M059J (cell line): ENCODE measurements at places on chromosomes 1 and 21. TPM values are rescaled to one million over a fixed set of nuclear protein-coding genes. Genes with fewer than 3 reads are reported as not detected.

DNA sequence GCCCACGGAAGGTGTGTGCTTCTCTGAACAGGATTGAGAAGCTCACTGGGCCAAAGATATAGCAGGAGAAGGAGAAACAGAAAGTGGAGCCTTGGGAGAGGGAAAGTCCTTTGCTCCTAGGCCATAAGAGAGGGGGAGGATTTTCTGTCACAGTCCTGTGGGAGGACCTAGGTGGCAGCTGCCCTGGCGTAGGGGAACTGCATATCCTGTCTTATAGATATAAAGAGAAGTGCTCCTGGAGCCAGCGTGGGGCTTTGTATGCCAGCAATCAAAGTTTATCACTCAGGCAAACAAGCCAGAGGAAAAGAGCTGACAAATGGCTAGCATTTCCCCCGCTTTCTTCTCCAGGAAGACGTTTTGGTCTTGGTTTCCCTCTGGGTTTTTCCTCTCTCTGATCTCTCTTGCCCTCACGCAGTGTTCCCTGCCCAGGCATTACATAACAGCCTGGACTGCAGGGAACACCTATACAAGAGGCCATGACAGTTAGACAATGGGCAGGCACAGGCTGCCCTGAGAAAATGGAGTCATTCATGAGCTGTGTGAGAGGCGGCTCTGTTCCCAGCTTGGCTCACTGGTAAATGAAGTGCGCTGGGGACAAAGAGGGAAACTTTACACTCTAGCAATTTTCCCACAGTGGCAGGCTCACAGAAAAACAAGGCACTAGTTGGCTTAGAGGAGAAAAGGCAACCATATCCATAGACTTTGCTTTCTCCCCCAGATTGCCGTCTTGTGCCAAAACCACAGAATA, 52.5 kb upstream of the ZNF648 start:
- peak; percentile 9 for DNase-seq

- DNase-seq = peak; percentile 81
These were observed 52.4 kb upstream of the USP1 start for GRCh38 chr1:62384276-62385005.

DNA sequence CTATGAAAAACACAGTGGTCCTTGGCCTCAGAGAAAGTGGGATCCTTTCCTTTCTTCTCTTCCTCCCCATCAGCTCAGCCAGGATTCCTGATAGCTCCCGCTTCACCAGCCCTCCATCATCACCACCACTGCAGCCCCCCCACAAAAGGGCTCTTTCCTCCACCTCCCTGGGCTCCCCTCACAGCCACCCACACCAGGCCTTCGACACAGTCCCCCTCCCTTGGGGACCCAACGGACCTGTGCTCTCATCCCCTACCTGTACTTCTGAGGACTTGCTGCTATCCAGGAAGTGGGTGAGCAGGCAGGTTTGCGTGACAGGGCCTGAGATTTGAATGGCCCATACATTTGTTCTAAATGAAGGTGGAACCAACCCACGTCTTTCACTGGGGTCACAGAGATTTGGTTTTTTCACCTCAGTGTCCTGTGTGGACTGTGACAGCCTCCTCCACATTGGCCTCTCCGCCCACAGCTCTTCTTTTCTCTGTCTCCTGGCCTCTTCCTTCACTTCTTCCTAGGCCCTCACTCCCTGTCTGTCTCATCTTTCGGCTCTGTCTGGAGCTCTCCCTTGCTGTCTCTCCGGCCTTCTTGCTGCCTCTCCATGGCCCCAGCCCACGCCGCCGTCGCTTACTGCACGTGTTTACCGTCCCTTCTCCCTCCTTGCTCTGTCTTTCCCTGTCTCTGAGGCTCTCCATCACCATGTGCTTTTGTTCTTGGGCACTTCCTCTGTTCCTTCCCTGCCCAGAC, 238.6 kb downstream of the FOXD2 start:
- no peak for DNase-seq

DNA sequence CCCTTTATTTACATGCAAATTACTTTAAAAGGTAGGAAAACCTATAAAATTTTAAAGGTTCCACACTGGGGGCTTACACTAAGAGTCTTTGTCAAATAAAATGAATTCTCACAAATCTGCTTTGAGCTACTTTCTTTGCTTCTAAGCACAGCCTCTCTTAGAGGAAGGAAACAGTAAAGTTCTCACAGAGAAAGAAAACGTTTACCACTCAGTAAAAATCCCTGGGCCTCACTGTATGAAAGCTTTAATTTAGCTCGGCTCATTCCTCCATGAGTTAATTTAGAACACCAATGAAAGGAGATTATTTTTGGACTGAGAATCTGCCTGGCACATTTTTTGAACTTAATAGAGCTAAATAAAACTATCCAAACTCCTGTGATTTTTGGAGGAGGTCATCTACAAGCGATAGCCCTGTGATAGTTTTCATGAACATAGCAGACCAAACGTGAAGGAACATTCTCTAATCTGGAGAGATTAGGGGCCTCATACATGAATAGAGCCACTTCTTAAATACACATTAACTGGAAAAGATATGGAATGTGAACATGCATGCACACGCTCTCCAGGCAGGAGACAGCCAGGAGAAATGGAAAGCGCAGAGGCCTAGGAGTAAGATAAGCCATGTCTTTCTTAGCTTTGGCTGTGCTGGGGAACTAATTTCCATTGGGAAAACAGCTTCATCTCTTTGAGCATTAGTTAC, 32.8 kb downstream of the PRRX1 start:
- no peak for DNase-seq

DNA sequence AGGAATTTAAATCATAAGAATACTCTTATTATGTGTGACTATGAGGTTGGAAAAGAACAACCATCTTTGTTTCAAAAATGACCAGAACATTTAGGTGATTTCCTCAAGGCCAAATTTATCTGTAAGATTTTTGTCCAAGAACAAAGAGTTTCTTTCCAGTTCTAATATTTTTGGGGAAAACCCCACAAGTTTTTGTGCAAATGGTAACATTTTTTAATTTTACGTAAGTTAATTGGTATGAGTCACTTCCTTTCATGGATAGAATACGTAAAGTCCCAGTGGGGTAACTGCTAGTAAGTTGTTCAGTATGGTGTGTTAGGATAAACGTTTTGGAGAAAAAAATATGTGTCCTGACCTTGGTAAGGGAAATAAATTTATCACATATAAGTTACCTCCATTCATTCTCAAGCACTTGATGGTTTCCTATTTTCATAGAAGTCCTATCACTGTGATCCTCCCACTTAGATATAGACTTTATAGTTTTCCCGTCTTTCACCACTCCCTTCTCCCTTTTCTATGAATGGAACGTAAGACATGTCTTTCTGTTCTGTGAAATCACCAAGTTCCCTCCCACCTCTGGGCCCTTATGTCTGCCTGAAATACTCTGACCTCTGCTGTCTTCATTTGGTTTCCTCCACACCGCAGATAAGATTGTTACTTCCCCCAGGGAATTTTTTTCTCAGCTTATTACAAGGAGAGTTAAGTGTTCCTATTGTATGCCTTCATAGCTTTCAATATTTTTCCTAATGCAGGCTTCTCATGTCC, 34.9 kb upstream of the TSNAX start:
- peak; percentile 53 for DNase-seq

KRTAP19-4 gene
- not detected in 2 replicates for total RNA-seq

ERICH3 gene
- total RNA-seq = not detected in 2 replicates

DNA sequence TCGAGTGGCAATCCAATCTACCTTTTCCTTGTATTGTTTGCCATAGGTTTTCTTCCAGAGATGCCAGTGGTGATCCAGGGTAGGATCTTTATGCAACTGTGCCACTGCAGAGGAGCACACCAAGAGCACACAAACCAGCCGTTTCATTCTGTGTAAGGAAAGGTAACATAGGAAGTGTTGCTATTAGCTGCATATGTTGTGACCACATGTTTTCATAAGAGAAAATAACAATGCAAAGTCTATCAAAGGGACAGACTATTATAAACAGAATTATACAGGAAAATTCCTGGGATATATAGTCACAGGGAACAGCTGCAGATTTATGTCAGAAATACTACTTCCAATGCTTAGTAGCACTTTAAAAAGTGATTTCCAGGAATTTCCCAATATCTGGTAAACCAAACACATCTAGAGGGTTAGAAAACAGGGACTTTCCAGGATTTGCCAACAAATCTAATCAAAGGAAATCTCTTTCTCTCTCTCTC, 919 bp downstream of the CTSS start:
- peak; percentile 75 for DNase-seq

DNA sequence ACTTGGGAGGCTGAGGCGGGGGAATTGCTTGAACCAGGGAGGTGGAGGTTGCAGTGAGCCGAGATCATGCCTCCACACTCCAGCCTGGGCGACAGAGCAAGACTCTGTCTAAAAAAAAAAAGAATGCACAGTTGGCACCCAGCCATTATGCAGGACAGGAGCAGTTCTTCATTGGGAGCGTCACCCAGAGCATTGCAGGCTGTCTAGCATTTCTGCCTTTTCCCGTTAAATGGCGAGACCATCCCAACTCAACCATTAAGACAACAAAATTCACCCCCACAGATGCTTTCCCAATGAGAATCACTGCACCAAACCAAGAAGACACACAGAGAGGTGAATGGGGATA, 105.8 kb downstream of the EDEM3 start:
- no peak for DNase-seq

DNA sequence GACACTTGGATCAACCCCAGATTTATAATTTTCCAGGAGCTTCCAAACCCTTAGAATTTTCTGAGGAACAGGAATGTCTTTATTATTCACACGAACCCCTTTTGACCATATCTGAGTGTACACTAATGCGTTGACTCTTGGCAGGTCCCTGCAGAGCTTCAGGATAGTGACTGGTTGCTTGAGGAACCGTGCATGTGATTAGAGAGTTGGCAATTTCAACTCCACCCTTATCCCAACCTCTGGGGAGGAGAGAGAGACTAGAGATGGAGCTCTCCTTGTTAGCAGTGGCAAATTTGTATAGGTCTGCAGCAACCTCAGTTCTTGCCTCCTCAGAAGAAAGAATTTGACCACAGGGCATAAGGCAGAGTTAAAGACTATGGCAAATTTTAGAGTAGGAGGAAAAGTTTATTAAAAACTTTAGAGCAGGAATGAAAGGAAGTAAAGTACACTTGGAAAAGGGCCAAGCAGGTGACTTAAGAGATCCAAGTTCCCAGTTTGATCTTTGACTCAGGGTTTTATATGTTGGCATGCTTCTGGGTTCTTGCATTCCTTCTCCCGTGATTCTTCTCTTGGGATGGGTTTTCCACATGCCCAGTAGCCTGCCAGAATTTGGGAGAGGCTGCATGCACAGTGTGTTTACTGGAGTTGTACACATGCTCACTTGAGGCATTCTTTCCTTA, 93.8 kb upstream of the ETV3 start:
- DNase-seq = no peak

DNA sequence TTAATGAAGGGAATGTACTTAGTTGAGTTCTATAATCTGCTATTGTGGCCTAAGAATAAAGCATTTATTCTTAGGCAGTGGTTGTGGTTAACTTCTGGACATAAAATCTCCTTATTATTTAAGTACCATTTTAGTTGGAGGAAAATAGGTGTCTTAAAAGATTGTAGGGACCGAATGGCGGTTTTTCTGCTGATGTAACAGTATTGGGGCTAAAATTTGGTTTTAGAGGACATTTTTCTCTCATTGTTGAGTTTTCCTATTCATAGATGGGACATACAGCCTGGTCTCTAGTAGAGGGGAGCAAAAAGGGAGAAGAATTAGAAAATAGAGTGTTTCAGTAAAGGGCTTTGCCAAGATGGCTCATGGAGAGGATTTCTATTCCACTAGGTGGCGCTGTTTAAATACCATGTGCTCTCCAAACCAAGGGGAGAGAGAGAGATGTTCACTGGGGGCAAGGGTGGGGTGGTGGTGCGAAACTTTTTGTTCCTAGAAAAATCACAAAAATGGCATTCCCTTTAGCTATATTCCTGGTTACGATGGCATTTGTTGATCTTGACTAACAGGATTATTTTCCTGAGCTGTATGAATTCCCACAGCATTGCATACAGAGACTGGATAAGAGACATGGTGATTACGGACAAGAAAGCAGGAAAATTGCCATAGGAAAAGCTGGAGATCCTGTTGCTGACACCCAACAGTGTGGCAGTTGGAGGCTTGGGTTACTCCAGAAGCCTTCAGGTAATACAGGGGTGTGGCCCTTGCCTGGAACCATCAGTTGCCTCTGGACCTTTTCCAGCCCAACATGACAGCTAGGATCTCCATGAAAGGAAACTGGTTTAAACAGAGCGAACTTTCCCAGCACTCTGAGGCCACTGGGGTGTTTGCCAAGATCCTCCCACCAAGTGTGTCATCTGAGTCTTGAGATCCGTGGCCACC, 18.2 kb upstream of the FCGR2A start:
- DNase-seq = peak; percentile 82

FHAD1 gene
- 0.64 and 1.3 TPM in 2 replicates for total RNA-seq

BSND gene
- not detected in 2 replicates for total RNA-seq

DNA sequence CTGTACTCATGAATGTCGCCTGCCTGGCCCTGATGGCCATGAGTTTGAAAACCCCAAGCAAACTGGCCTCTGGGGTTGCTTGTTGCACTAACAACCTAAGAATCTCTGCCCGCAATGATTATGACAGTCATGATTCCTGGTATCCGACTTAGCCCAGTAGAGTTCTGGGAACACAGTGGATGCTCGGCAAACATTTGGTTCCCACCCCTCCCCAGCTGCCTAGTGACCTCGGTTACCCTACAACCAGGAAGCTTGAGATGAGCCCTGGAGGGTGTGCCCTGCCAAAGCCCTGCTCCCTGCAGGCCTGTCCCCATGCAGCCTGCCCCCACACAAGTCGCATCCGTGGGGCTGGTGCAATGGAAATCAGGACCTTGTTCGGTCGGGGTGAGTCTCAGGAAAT, 76.0 kb upstream of the ZBTB40 start:
- no peak for DNase-seq

CLDN17 gene
- total RNA-seq = not detected in 2 replicates

OLIG2 gene
- not detected in 2 replicates for total RNA-seq

DNA sequence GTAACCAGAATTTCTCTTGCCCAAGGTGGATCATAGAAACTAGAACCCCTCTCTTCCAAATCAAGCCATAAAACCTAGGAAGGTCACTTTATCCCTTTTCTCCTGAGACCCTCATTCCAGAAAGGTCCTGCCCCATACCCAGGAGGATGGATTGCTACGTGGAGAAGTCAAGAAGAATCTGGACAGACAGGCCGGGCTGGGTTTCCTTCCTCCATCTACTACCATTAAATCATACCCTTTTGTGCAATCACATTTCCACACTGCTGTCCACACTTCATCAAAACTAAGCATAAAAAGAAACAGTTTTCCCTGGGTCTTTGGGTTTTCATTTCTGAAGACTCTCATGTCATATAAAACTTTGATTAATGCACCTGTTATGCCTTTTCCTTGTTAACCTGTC, 65.4 kb downstream of the C21orf91 start:
- DNase-seq = no peak

DNA sequence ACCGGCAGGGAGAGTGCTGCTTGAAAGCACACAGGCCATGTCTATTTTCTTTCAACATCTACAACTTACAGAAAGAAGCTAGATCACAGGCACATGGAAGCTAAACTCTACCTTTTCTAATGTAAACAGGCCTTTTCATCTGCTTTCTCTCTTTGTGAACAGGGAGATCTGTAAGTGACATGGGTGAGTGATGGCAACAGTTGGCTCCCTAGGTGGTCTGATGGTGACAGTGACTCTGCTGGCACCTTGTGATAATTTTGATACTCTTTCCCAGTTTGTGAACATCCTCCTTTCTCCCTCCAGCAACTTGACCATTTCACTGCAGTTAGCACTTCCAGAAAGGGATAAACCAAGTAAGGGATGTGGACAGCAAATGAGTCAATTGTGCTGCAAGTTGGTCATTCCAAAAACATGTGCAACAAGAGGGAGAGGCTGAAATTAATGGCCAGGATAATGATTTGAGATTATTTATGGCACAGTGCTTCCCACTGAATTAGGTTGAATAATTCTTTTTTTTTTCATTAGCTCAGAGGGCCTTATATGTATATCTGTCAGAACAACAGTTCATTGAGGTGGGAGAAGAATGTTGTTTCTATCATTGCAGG, 89.5 kb downstream of the XCL2 start:
- peak; percentile 79 for DNase-seq

- DNase-seq = peak; percentile 20
These were observed 692.0 kb downstream of the NCAM2 start for GRCh38 chr21:21690068-21690665.
